MM.1S (cell line): ENCODE measurements at places on chromosomes 2 and 18.

DNA sequence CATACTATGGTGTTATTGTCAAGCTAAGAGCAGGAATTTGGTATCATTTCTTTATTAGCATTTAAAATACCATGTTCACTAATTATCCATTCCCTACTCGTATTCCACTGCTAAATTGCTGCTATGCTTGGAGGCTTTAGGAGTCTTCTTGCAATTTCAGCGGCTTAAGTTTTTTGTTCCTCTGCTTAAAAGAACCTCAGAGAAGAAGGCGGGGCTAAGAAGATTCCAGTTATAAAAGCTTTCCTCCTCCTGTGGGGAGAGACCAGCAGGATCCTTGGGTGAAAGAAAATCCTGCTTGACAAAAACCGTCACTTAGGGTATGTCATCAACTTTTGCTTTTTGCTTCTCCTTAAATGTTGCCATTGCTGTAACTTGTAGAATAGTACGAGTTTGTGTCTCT lies at the start of gene TRPM8:
TSS of gene TRPM8 (plus strand) at position 258 of the 400 bp plus-strand sequence. CDS start 9,165 bp downstream, outside the sequence.
- no peaks in the 10 kb centered on the region for H3K27me3 ChIP-seq
- 0 out of 2 replicates have a peak, but pooled peaks cover 4% of the 10 kb centered on the region for H3K4me1 ChIP-seq
- H3K4me3 ChIP-seq = no peak within 1 kb of the TSS
- H3K36me3 ChIP-seq = no peaks in the 10 kb centered on the region
- H3K27ac ChIP-seq = no peak within 1 kb of the TSS
- DNase-seq = no peak

DNA sequence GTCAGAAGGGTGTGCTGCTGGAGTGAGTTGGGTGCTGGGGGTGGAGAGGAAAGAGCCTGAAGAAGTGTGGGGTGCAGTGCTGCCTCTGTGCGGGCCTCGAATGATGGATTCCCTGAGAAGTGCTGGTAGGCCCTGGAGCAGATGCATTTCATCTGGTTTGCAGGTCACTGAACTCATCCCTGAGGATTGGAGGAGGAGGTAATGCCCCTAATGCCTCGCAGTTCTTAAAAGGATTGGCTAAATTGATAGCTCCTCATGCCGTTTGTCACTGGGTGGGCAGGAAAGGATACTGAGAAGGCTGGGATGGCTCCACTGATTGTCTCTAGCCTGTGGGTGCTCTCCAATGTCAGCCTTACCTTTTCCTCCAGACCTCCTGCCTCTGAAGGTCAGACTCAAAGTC lies 74.1 kb downstream of the CTIF start:
- DNase-seq = no peak
- no peak overlapping the region for H3K4me3 ChIP-seq
- H3K4me1 ChIP-seq = no peaks in the 10 kb centered on the region
- H3K36me3 ChIP-seq = no peaks in the 10 kb centered on the region

GRCh38 chr2:164717000-164717803 lies 95.9 kb upstream of the GRB14 start:
- no peak overlapping the region for H3K27ac ChIP-seq
- DNase-seq = peak; percentile 18
- H3K36me3 ChIP-seq = no peaks in the 10 kb centered on the region
- no peaks in the 10 kb centered on the region for H3K27me3 ChIP-seq
- no peak overlapping the region for H3K4me3 ChIP-seq
- no peaks in the 10 kb centered on the region for H3K4me1 ChIP-seq

- H3K4me1 ChIP-seq = no peaks in the 10 kb centered on the region
- H3K4me3 ChIP-seq = no peak overlapping the region
- no peaks in the 10 kb centered on the region for H3K27me3 ChIP-seq
- H3K36me3 ChIP-seq = no peaks in the 10 kb centered on the region
- no peak overlapping the region for H3K27ac ChIP-seq
- no peak for DNase-seq
Measured at GRCh38 chr2:198144660-198145059, 340.3 kb downstream of the PLCL1 start.
